Stimulated activated CD8-positive, alpha-beta memory T cell treated with anti-CD3 and anti-CD28 coated beads, Interleukin-4, amount 100 ng/mL, for 1 hour (primary cell): ENCODE measurements at places on chromosomes 1 and 21.

GRCh38 chr1:150511551-150511950, 3.6 kb downstream of the ECM1 start:
- no peak for DNase-seq

GRCh38 chr1:7847599-7847998, 5.3 kb downstream of the UTS2 start:
- DNase-seq: no peak

GRCh38 chr1:48784301-48784700, 7.6 kb upstream of the BEND5 start:
- DNase-seq: no peak

- no peak for DNase-seq
Observed at GRCh38 chr1:243346468-243346867, 90.6 kb downstream of the SDCCAG8 start.

DNA sequence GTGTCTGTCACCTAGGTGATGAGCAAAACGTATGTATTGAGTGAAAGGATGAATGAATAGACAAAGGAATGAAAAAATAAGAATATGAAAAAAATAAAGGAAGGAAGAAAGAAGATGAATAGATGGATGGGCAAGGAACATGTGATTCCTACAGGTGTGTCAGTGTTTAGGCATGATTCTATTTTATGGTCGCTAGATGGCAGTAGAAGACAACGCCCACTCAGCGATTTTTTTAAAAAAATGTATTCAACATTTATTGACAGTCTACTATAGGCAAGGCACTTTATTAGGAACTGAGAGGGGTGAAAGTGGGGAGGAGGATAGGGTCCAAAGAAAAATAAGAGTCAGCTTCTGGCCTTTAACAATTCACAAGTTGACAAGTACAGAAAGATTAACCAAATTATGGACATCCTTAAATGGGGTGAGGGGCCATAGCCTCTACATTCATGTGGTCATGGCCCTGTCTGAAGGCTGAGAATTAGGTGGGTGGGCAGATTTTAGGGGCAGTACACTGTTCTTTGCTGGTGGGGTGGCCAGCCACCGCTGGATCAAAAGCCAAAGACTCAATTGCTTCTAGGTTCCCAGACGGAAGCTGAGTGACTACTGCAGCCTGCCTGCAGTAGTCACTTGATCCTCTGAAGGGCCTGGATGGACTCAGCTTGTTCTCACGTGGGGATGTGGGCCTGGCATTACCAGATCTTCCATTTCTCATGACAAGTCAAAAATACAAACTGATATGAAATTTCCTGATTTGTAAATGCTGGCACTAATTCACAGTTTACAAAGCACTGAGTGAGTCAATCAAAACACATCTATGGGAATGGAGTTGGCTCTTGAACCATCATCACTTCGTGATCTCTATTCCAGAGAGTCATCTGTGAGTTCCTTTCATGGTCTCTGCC, 83.9 kb downstream of the FASLG start:
- DNase-seq: no peak

DNA sequence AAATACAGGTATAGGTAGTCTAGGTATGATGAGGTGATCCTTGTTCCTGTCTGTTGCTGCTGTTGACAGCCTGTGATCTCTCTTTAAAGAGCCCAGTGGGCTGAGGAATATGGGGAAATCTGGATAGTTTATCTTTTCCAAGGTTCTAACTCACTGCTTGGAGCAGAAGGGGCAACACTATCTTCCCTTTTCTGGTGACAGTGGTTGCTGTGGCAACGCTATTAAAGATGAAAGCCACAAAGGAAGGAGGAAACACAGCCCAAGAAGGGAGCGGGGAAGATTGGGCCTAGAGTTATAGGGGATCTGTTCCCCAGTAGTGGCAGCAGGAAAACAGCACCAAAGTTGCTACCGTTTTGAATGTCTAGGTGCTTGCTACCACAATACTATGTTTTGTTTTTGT, 8.8 kb downstream of the PCP4L1 start:
- no peak for DNase-seq

DNA sequence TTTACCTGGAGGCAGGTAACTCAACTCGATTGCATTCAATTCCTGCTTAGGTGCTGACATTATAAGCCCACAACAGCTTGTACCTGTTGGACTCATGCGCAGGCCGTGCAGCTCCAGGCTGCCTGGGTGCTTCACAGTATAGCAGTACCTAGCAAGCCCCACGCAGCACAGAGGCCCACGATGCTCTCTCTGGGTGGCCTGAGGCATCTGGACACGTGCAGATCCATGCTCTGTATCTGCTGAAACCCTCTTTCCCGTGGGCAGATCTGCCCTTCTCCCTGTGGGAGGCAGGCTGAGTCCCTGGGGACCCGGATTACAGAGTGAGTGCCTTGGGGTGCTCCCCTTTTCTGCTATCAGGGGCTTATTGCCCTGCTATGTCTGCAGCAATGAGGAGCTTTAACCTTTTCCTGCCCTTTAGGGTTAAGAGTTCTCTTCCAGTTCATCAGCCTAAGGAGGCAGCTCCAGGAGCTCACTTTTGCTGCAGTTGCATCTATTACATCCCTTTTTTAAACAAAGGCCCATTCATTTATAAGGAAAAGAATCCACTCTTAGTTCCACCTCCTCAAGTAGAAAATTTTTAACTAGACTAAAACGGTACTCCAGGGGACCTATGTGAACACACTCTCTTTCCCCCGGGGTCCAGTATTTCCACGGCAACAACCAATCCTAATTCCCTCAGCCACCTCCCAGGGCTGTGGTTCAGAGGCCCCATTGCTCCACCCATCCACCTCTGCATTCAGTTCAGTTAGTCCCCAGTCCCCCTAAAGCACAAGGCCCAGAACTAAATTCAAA, 19.3 kb downstream of the ITPKB start:
- no peak for DNase-seq

- no peak for DNase-seq
Observed at GRCh38 chr1:178940068-178940765, 69.3 kb upstream of the ANGPTL1 start.

DNA sequence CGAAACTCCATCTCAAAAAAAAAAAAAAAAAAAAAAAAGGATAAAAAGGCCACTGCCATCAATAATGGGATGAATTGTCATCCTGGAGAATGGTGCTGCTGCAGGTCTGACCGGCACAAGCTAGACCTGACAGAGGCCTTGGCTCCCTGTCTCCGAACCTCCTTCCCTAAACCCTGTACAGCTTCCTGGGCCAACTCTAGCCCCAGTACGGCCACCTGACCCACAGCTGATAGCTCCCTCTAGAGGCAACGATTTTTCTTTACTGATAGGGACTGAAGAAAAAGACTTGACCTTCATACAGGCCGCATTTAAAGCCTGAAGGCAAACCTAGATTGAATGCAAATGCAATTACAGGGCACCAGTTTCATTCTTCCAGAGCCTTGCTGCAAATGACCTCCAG, 30.7 kb downstream of the NOL9 start:
- no peak for DNase-seq
